ENCODE measurements at places on chromosomes 12 and 14.
A peak's percentile ranks its signal among the peaks of the same experiment; 100 is the strongest.

DNA sequence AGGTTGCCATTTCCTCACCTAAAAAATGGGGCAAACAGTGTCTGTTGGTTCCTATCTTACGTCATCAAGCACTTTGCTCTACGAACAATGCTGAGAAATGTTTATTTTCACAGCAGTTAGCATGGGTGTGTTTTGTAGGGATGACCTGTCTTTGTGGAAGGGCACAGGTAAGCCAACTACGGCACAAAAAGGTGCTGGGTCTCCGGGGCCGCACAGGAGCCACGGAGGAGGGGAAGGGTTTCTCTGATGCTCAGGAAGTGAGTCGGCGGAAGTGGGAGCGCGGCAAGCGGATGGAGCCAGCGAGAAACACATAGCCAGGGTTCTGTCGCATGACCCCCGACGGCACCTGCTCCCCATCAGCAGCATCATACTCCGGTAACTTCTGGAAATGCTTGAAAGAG is 65.6 kb upstream of the TCL1B start:
- DNase-seq: no peak

GRCh38 chr12:103475073-103475472 is 20.7 kb downstream of the C12orf42 start:
- no peak for DNase-seq

GRCh38 chr14:96484399-96484798 is 17.8 kb upstream of the PAPOLA start:
- no peak for DNase-seq

DNA sequence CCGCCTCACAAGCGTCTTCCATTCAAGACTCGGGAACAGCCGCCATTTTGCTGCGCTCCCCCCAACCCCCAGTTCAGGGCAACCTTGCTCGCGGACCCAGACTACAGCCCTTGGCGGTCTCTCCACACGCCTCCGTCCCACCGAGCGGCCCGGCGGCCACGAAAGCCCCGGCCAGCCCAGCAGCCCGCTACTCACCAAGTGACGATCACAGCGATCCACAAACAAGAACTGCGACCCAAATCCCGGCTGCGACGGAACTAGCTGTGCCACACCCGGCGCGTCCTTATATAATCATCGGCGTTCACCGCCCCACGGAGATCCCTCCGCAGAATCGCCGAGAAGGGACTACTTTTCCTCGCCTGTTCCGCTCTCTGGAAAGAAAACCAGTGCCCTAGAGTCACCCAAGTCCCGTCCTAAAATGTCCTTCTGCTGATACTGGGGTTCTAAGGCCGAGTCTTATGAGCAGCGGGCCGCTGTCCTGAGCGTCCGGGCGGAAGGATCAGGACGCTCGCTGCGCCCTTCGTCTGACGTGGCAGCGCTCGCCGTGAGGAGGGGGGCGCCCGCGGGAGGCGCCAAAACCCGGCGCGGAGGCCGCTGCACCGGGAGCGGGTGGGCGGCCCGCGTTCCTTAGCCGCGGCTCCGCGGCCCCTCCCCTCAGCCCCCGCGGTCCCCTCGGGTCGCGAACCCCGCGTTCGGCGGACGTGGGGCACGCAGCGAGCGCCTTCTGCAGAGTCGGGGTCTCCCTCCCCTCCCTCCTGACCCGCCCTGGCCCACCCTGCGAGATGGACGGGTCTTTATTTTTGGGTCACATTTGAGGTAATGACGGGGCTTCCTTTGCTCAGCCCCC is at the start of gene UBC:
Gene UBC, minus strand, starts transcription at position 259 of the 847 bp plus-strand sequence. CDS start 879 bp downstream, outside the sequence.
- DNase-seq: peak; percentile 92

DNA sequence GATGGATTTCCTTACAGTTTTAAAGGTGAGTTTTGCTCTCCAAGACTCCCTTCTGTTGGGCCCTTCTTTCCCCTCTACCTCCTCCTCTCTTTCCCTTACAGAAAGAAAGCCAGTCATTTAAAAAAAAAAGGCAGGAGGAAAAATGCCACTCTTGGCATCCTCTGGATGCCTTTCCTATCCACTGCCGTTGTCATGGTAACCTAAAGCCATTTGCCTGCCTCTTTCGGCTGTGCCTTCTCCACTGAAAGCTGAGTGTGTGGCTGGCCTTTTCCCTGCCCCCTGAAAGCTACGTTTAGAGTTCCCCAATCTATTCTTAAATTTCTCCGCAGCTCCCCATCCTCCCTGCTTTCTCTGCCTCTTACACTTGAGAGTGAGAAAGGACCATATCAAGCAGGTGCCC is 67.1 kb downstream of the TUNAR start:
- DNase-seq: no peak

DNA sequence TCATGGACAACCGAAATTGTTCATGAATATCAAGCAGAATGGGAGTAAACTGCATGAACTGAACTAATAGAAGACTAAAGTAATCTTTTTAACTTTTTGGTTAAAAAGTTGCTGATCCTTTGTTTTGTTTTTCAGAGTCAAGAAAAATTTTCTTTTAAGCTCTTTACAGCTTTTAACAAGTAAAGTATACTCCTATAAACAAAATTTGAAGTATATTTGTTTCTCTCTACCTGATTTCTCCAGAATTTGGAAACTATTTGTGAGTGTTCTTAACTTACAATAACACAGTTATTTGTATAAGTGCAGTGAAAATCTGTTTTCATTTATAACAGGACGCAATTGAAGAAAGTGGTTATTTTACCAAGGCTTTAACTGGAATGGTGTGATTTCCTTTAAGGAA is 12.2 kb upstream of the LRRK2 start:
- DNase-seq: no peak

DNA sequence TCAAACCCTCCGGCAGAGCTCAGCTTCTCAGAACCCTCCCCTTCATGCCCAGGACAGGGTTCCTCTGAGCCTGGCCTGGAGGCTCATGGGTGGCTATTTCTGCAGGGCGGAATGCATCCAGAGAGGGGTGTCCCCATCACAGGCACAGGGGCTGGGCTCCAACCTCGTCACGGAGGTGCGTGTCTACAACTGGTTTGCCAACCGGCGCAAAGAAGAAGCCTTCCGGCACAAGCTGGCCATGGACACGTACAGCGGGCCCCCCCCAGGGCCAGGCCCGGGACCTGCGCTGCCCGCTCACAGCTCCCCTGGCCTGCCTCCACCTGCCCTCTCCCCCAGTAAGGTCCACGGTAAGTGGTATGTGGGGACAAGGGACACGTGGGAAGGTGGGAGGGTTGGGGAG is 15.7 kb downstream of the HNF1A start:
- no peak for DNase-seq

GRCh38 chr14:95360828-95361227 is 41.1 kb upstream of the CLMN start:
- no peak for DNase-seq

GRCh38 chr12:6606331-6607131 is 648 bp downstream of the CHD4 start:
- peak; percentile 37 for DNase-seq

DNA sequence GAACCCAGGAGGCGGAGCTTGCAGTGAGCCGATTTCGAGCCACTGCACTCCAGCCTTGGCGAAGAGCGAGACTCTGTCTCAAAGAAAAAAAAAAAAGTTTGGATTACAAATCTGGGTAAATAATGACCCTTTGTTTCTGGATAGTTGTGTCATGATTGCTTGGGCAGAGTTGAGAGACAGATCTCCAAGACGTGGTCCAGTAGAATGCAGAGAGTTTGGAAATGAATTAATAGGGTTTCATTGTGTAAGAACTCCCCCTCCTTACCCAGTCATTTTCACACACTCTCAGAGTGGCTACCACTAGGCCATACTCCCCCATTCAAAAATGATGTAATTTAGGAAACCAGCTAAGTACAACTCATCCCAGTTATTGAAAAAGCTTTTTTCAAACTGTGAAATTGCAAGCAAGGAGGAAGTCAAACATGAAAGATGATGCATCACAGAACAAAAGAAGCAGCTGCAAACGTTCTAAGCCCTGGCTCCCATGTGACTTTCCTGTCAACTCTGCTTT is 1331.9 kb downstream of the AACS start:
- no peak for DNase-seq

DNA sequence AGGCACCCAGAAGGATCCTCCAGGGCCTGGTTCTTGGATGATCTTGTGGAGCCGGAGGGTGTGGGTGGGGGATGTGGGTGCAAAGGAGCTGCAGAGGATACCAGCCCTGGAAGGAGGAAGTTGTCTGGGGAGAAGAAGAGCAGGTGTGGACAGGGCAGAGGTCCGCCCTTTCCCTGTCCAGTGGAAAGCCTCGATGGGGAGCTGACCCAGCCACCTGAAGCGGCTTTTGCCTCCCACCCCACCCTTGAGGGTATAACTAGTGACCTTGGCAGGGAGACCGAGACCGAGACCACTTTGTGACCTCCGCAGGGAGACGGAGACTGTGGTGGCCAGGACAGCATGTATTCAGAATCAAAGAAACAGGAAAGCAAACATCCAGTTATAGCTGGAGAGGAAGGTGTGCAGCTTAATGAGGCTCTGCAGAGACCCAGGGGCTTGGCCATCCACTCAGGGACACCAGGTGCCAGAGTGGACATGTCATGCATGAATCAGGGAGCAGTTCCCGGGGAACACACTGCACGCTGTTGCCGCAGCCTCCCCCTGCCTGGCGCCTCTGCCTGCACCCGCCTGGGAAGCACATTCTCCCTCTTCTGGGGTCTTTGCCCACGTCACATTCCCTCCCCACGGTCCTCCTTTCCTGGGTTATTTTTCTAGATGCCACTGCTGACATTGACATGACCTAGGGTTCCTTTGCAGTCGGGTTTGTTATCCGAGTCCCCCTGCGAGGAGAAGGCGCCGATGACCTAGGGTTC is 87.7 kb downstream of the ADGRD1 start:
- DNase-seq: no peak

GRCh38 chr12:25708661-25709060 is 155.6 kb upstream of the LMNTD1 start:
- no peak for DNase-seq

GRCh38 chr12:12072064-12072760 is 1.5 kb downstream of the BCL2L14 start:
- DNase-seq: peak; percentile 19

GRCh38 chr12:28710882-28711281 is 438.2 kb upstream of the FAR2 start:
- no peak for DNase-seq

DNA sequence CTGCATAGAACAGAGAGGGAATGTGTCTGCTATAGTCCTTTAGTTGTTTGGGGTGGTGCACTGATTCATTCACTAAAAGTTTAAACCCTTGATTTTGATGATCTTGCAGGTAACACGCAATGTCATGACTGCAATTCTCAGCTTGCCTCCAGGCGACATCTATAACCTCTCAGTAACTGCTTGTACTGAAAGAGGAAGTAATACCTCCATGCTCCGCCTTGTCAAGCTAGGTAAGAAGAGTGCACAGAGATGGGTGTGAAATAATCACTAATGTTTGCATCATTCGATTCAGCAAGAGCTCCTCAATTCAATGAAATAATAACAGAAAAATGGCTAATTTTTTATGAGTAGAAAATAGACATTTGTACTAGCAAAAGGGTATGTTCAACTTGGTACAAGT is 203.7 kb downstream of the PTPRO start:
- DNase-seq: no peak

GRCh38 chr12:14111230-14111865 is 129.9 kb upstream of the GRIN2B start:
- DNase-seq: no peak

GRCh38 chr14:68217791-68218340 is 398.3 kb downstream of the RAD51B start:
- no peak for DNase-seq

DNA sequence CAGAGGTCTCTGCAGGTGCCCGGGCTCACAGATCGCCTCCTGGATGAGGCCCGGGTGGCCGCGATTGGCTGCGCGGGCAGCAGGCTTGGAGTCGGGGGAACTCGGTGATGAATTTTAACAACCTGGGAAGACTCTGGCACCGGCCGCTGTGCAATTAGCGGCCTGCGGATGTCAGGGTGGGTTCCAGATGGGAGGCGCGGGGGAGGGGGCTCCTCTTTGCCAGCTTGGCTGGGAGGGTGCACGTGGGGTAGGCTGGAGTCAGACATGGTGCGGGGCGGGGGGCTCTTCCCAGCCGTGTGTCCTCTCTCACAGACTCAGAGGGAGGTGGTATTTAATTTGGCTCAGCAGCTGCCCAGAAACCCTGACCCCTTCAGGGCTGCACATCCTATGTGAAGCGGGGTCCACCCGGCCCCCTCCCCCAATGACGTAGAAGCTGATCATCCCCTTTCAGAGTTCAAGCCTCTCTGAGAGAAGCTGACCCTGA is 81.4 kb downstream of the KIF26A start:
- no peak for DNase-seq

GRCh38 chr14:44803239-44803905 is 158.4 kb downstream of the KLHL28 start:
- DNase-seq: no peak

DNA sequence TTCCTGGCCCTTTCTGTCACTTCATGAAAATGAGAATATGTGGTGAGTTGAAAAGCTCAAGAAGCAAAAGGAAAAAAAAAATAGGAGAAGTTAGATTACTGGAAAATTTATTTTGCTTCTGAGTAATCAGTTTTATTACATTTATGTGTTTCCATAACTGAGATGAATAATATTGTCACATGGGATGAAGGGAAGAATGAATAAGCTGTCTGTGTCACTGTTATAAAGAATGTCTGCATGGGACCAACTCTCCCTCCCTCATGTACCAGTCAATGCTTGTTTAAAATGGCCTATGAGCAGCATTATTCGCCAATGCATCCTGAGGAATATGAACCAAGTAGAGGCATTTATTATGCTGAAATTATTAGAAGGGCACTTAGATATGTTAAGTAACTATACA is 246.3 kb downstream of the PRKD1 start:
- DNase-seq: no peak

DNA sequence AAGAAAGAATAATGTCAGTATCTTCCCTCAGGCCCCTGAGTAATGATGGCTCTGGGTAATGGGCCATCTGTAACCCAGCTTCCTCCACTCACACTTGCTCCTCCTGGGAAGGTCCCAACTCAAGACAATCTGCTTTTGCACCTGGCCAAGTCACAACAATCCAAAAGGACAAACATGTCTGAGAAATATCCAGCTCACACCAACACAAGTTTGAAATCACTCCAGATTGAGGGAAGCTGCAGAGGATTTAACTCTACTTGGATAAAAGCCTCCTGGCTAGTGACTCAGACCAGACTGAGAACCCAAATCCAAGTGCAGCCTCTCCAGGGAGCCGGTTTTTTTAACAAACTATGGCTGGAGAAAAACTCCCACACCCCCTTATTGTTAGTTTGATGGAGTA is 34.2 kb downstream of the RTRAF start:
- DNase-seq: no peak

DNA sequence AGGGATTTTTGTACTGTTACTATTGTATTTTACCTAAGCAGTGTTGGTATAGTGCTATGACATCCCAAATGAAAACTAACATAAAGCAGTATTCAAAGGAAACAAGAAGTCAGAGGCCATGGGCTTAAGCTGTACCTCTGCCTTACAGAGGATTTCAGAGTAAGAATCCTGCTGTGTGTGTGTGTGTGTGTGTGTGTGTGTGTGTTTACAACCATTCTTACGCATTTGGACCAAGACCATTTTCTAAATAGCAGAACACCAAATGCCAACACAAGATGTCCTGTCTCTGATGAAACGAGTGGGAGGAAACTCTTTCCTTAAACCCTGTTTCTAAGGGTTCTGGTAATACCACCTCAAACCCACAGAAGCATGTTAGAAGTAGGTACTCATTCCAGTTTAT is 64.4 kb downstream of the PPP1R36 start:
- no peak for DNase-seq

Data from T-cell (primary cell).